ENCODE measurements at places on chromosomes 7 and 10.
A peak's percentile ranks its signal among the peaks of the same experiment; 100 is the strongest.

GRCh38 chr10:44197646-44198045 is 187.3 kb downstream of the CXCL12 start:
- no peak for DNase-seq

- DNase-seq, result no peak
Measured at GRCh38 chr7:105538339-105538738, 6.3 kb downstream of the RINT1 start.

GRCh38 chr10:121961456-121961855 is 13.6 kb downstream of the NSMCE4A start:
- DNase-seq, result no peak

GRCh38 chr7:81025360-81025759 is 106.5 kb upstream of the SEMA3C start:
- peak; percentile 75 for DNase-seq

DNA sequence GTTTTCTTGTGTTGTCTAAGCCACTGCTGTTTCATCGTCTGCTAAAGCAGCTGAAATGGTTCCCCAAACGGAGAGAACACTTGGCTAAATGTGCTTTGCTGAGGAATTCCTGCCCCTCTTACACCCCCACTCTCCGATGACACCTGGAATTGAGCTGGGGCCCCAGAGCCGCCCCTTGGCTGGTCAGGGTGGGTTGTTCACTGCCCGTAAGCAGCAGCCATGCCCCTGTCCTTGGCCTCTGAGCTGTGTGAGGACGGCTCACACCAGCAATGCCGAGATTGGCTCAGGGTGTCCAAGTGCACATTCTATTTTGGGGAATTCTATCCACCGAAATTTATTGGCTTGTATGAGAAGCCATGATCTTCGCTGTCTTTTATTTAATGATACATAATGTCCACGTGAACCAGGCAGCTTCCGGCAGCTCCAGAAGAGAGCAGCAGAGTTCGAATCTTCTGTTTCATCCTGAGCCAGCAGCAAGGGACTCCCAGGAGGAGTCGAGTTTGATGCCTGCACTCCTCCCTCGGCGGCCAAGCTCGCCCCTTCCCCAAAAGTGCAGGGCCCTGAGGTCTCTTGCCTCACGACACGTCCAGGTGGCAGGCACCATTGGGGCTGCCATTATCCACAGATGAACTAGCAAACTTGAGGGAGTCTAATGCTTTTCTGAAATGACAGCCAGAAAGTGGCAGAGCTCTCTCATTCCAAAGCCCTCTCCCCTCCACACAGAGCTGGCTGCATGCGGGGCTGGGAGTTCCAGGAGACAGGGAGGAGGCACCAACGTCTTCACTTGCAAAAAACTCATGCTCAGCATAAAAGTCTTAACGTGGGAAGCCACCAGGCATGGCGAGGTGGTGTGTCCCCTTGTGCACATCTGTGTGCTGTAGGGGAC is 114.0 kb downstream of the WDR37 start:
- no peak for DNase-seq

DNA sequence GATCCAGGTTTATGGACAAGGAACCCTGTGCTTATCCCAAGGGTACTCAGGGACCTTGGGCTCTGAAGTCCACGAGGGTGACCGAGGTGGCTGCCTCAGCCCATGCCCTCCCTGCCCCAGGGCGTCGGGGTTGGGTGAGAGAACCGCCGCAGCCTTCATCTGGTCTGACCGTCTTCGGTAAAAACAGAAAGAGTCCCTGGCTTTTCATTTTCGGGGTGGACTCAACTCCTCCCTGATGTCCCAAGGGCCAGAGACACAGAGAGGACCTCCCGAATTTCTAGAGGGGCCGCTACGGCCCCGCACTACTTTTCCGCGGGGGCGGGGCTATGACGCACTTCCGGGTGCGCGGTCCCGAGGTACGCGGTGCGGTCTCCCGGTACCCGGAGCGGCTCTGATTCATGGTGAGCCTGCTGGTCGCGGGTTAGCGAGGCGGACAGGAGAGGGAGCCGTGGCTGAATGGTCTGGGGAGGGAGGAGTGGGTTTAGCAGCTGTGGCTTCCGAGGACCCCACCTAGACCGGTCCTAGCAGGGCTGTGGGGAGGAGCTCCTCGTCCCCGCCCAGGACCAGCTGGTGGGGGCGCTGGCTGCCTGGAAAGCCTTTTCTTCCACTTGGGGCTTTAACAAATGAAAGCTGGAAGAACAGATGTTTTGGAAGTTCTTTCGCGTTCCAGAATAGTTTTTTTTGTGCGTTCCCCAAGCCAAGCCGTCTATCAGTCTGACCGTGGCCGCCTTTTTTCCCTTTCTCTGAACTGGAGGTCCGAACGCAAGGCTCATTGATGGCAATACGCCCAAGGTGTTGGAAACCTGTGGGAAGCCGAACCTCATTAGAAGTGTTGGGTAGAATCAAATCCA is at the start of gene ZSCAN21:
TSS of gene ZSCAN21 (plus strand) at position 334 of the 851 bp plus-strand sequence. CDS start 7,233 bp downstream, outside the sequence.
- DNase-seq, result peak; percentile 63

DNA sequence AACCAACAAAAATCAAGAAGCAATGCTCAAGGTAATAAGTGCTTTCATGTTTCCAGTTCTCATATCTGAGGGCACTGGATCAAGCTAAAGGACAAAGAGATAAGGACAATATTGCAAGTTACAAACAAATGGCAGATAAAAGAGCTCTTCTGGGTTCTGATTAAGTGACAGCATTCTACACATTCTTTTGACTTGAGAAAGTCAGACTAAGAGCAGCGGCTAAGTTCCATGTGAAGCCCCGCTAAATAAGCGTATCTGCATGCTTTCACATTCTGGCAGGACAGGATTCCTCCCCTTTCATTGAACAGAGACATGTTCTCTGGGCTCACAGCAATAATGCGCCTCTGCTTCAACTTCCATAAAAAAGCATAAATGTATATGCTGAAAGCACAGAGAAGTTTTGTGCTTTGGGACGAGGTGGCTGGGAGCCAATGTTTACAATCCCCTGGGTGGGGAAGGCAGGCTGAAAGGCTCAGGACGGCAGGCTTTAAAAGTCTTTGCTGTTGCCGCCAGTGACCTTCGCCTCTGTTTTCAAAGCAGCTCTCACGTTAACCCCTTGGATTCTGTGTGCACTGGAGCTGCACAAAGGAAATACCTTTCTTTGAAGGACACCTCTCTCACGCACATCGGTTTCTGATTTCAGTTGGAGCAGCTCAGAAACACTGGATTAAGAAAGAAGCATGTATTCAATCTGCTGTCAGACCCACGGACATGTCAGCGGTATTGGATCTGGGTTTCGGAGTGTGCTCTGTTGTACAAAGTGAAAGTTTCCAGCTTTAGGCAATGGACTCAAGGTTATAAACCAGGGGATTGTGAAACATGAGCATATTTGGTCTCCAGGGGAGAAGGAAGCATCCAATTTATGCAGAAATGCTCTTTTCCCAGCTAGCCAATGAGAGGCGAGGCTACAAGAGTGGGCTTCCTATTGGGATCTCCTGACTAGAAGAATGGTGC is 105.4 kb upstream of the FAM133B start:
- DNase-seq, result peak; percentile 25

Data from kidney capillary endothelial cell (primary cell).